AG04449 (cell line): ENCODE measurements at places on chromosomes 7 and 10.

DNA sequence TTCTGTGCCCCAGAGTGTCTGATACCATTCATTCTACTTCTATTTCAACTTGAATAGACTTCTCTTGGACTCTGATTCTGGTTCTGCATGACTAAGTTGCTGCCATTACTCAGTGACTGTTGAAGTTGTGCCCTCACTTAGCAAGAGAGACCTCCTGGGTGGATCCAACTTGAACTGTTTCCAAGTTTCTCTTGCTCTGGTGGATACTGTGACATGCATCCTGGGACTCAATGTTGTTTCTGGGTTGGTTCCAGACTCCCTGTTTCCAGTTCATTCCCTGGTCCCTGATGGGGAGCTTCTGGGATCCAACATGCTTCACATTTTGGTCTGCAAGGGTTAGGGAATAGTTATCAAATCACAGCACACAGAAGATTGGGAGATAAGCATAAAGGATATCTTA lies 26.2 kb upstream of the PRPF18 start:
- no peak for DNase-seq

DNA sequence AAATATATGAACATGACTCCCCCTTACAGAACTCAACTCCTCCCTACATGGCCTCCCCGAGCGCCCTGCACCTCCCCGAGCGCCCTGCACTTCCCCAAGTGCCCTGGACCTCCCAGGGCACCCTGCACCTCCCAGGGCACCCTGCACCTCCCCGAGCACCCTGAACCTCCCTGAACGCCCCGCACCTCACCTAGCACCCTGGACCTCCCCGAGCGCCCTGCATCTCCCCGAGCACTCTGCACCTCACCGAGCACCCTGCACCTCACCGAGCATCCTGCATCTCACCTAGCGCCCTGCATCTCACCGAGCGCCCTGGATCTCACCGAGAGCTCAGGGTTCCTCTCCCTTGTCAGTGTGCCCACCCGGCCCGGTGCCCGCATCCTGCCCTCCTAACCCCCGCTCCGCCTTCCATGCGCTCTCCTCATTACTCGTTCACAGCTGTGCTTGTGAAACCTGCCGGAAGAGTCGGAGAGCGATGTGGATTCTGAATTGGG lies 134.3 kb downstream of the ACTR3B start:
- no peak for DNase-seq

GRCh38 chr10:36185097-36185496 lies 543.0 kb upstream of the FZD8 start:
- no peak for DNase-seq

DNA sequence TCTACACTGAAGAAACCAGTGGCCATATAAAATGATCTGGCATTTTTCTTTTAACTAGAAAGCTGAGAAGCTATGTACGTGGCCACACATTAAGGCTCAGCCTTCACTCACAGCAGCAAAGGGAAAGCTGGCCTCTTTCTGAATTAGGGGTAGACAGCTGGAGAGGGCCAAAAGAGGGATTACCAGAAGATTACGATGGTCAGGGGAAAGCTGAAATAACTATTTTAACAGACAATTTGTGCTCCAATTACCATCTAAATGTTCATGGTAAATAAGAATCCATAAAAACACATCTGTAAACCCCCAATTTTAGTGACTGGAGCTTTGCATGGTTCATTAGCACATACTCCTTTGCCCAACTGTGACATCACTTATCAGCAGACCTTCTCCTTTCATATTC lies 314.3 kb downstream of the HPSE2 start:
- no peak for DNase-seq

DNA sequence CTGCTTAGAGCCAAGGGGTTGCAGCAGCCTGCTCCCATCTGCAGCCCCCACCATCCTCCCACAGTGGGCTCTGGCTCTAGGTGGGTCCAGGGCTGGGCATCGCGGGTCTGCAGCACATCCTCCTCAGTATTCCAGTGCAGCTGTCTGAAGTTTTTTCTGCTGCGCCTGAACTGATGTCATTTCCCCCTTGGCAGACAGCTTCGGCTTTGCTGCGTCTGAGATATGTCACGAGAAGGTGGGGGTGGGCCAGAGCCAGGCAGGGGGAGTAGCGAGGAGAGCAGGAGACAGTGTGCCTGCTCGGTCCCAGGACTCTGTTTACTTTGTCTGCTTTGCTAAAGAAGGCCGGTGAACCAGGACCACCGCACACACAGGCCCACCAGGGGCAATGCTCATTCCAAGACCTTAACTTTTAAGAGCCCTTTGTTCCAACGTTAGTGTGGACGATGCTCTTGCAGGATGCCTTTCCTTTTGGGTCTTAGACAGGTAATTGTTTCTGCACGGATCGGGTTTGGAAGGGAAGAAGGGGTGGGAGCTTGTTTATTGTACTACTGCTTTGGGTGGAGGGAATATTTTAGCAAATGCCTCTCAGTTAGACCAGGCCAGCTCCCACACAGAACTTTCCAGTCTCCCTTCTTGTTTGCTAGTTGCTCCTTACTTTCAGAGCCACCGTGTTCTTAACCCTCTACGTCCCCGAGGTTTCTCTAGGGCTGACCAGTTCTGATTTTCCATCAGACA lies 32.4 kb downstream of the WBP1L start:
- DNase-seq: peak; percentile 69

- no peak for DNase-seq
Observed at GRCh38 chr10:110735620-110736027, 91.5 kb downstream of the RBM20 start.

- DNase-seq: no peak
Observed at GRCh38 chr7:91029688-91030087, 234.5 kb upstream of the FZD1 start.

GRCh38 chr7:51085034-51085692 lies 231.4 kb downstream of the COBL start:
- DNase-seq: no peak

- DNase-seq: no peak
Observed at GRCh38 chr7:140391634-140392033, 6.7 kb downstream of the SLC37A3 start.

GRCh38 chr10:79045566-79046175 lies 23.1 kb upstream of the ZMIZ1 start:
- no peak for DNase-seq

DNA sequence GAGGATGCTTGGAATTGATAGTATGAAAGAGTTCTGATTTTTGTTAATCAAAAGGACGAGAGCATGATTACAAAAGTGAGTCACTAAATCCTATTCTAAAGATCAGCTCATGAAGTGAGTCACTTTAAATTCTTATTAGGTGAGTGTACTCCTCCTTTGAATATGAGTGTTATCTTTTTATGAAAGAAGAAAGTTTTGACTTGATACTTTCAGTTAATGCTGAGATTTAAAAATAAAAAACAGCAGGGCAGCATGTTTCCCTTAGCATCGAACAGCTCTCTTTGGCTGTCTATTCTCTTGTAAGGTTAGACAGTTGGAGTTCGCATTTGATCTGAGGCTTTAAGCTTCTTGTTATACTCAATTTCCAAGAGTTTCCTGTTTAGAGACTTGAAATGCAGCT lies 222.0 kb downstream of the TWIST1 start:
- peak; percentile 33 for DNase-seq

GRCh38 chr10:112461029-112461887 lies 14.2 kb downstream of the VTI1A start:
- DNase-seq: peak; percentile 46
